ENCODE measurements at places on chromosomes 2 and 18. TPM values are rescaled to one million over a fixed set of nuclear protein-coding genes. Genes with fewer than 3 reads are reported as not detected.

The MC5R gene
- 0.12 TPM for polyA plus RNA-seq

The CD226 gene
- polyA plus RNA-seq = 2.0 TPM

- DNase-seq = no peak
Measured at GRCh38 chr2:54898456-54899226, 151.6 kb downstream of the RTN4 start.

DNA sequence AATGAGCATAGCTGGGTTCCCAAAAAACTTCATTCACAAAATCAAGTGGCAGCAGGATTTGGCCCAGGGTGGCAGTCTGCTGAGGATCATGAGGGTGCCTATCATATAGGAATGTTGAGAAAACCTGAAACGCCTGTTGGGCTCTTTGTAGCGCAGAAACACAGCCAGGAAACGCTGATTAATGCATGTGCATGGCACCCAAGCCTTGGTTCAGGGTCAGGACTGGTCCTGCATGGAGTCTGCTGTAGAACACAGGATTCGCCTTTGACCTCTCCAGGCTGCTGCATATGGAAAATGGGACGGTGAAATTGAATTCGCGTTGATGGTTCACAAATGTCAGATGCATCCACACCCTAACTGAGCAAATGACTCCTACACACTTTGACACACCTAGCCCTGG is 227.9 kb upstream of the COPS8 start:
- DNase-seq = no peak

- no peak for DNase-seq
Measured at GRCh38 chr2:190802626-190803209, 77.9 kb upstream of the GLS start.

The IL37 gene
- polyA plus RNA-seq = 0.42 TPM

The SULT1C4 gene
- 87.0 TPM for polyA plus RNA-seq

DNA sequence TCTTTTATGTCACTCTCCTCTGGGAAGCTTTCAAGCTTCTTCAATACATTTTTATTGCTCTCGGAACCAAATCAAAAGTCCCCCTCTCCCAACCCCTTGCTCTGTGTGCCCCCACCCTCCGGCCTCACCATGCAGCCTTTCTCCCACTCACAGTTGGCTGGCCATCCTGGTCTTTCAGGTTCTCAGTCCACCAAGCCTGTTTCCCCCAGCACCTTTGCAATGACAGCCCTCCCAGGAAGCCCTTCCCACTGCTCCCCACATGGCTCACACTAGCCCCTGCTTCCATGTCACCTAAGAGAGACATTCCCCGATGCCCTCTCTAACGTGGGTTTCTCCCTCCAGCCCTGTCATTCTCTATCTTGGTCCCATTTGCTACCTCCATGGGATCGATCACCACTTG is 266.6 kb downstream of the SRBD1 start:
- DNase-seq = no peak

All from right lung (tissue), 10 donors.